ENCODE measurements at places on chromosomes 16 and 17.

- peak; percentile 65 for DNase-seq
Observed at GRCh38 chr16:21277927-21278706, at the start of gene CRYM. TSS of gene CRYM (minus strand) at chr16:21278290. CDS start at chr16:21278251, 39 bp downstream.

DNA sequence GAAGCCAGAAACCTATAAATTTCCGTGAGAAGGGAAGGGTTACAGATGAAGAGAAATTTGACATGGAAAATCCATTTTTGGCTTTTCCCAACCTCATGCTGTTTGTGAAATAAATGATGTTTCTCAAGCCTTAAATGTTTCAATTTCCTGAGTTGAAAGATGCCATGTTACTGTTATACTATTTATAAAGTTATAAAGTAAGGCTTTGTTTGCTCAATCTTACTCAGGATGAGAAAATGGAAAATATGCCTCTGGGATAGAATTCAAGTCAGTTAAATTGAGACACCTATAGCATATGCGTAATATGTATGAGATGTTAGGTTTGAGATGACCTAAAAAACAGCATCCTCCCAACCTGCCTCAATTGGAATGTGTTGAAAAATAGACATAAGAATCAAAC is 19.9 kb upstream of the FAM20A start:
- no peak for DNase-seq

- DNase-seq: no peak
Observed at GRCh38 chr17:4482338-4483011, 16.2 kb upstream of the SPNS2 start.

- DNase-seq: peak; percentile 69
Observed at GRCh38 chr17:63881935-63882601, at the start of gene GH2. TSS of gene GH2 (minus strand) at chr17:63881944. CDS start at chr17:63881801, 143 bp downstream.

DNA sequence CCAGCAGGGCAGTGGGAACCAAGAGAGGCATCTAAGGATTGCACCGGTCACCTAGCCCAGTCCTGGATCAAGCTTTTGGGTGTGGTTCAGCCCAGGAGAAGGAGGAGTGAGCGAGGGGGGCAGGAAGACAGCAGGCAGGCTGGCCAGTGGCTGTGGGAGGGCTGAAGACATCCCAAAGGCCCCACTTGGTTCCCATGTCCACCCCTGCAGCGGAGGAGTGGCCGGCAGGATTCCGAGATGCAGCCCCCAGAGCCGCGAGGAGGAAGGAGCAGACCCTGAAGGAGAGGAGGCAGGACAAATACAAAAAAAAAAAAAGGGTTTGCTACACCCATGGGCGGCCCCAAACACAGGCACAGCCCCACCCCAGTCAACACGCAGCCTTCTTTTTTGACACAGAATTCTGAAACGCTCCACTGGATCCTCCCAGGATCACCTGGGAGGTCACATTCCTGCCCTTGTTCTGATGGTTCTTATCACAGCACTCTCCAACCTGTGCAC is 1.1 kb upstream of the SLC47A2 start:
- DNase-seq: no peak

GRCh38 chr17:68036304-68037147 is 991 bp downstream of the KPNA2 start:
- no peak for DNase-seq

- no peak for DNase-seq
Observed at GRCh38 chr17:82457073-82457928, 1.2 kb upstream of the NARF start.

Data from neural crest cell (in vitro differentiated cells).